ENCODE measurements at places on chromosomes 1 and 21.

DNA sequence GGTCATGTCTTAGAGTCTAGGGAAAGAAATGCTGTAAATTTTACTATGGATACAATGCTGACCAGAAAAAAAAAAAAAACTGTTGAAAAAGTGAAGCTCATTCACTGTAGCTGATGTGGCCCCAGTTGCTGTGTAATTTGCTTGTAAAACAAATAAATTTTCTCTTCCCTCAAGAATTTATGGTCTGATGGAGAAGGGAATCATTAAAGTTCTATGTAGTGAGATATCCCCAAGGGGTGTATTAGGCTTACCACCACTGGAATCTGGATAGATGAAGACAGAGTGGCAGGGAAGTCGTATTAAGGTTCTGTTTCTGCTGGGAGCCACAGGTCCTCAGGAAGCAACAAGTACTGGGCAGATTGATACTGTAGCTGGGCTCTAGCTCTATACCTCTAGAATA is 860.0 kb downstream of the LTN1 start:
- DNase-seq, result no peak

GRCh38 chr1:87084244-87084836 is 169.9 kb downstream of the HS2ST1 start:
- no peak for DNase-seq

- DNase-seq, result no peak
Observed at GRCh38 chr1:119582801-119583200, 65.3 kb downstream of the ZNF697 start.

- DNase-seq, result no peak
Observed at GRCh38 chr1:239612379-239612778, 226.0 kb downstream of the CHRM3 start.

GRCh38 chr1:53112861-53113260 is 29.6 kb downstream of the SLC1A7 start:
- no peak for DNase-seq

GRCh38 chr1:203517426-203518110 is 23.6 kb downstream of the OPTC start:
- no peak for DNase-seq

- DNase-seq, result no peak
Observed at GRCh38 chr1:201334325-201335173, 42.9 kb downstream of the TNNT2 start.

DNA sequence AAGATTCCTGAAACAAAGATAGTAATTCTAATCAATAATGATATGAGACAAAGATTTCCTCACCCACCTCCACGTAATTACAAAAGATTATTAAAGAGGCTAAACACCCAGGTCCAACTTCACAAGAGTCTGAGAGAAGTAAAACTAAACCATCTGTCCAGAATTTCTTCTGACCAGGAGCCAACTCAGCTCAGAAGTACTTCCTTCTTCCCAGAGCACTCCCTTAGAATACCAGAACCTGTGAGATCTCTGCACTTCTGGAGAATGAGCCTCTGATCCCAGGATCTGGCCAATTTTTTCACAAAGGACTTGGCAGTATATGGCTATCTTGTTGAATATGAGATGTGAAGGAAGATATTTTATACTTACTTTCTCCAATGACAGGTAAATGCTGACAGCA is 120.6 kb upstream of the PALMD start:
- no peak for DNase-seq

DNA sequence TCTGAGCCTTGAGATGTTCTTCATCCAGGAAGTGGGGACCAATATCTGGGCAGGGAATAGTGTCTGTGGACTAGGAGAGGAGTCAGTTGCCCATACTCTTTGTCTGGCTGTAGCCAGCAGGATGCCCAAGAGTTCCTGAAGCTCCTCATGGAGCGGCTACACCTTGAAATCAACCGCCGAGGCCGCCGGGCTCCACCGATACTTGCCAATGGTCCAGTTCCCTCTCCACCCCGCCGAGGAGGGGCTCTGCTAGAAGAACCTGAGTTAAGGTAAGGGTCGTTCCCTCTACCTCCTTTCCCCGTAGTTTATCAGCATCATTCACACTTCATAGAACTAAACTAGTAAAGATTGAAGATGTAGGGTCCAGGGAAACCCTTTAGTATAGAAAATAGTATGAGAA is 3.4 kb upstream of the PPOX start:
- DNase-seq, result no peak

GRCh38 chr1:214854126-214854875 is 228.2 kb upstream of the KCNK2 start:
- no peak for DNase-seq

DNA sequence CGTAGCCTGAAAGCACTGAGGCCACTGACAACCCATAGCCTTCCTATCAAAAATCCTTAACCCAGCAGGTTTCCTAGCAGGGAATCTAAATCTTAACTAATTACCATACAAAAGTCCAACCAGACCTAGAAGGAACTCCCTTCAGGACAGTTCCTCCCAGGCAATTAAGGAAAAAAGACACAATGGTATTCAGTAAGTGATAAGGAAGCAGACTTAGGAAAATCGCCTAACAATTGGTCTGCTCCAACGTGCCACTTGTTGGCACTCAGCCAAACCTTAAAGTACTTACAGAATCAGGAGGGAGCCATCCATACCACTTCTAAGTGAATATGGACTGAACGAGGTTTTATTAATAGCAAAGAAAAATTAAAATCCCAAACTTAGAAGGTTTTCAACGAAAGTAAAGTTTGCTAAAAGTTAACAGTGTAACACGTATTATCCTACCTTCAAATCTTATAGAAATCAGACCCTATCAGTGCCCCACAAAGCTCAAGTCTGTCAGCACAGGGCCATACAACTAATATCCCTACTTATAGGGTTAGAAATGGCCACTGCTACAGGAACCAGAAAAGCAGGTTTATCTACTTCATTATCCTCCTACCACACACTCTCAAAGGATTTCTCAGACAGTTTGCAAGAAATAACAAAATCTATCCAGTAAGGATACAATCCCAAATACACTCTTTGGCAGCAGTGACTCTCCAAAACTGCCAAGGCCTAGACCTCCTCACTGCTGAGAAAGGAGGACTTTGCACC is 29.0 kb downstream of the SPATA6 start:
- DNase-seq, result no peak

- no peak for DNase-seq
Observed at GRCh38 chr1:202084791-202085681, 37.7 kb upstream of the GPR37L1 start.

DNA sequence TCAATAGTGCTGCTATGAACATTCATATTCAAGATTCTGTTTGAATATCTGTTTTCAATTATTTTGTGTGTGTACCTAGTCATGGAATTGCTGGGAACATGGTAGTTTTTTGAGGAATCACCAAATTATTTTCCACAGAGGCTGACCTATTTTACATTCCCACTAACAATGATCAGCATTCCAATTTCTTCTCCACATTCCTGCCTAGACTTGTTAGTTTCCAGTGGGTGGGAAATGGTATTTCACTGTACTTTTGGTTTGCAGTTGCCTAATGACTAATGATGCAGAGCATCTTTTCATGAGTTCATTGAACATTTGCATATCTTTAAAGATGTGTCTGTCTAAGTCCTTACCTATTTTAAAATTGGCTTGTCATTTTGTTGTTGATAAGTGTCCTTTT is 1182.6 kb upstream of the B3GALT2 start:
- DNase-seq, result no peak

- no peak for DNase-seq
Observed at GRCh38 chr1:55716610-55717009, 501.4 kb upstream of the USP24 start.

DNA sequence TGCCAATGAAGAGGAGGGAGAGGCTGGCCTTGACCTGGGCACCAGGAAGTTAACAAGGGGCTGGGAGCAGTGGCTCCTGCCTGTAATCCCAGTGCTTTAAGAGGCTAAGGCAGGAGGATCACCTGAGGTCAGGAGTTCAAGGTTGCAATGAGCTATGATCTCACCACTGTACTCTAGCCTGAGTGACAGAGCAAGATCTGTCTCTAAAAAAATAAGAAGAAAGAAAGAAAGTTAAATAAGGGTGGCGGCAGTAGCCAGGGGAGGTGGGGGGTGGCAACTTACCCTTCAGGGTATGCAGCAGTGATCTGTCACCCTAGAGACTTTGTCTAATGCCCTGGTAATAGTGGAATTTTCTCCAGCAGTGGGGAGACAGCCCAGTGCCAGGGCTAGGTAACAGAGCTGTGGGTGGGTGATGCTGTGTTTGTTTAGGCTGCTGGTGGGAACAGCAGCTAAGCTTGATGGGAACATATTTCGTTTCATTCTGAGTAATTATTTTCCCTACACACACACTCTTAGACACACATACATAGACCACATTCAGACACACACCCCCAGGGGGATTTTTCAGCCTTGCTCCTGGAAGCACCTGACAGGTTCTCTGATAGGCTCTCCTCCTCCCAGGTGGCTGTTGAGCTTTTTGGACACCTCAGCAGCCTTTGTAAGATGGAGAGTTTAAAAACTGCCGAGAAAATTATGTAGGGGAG is 11.3 kb upstream of the SYT6 start:
- DNase-seq, result no peak

- no peak for DNase-seq
Observed at GRCh38 chr1:46523496-46524353, 27.7 kb downstream of the KNCN start.

- no peak for DNase-seq
Observed at GRCh38 chr1:67771152-67771551, 62.1 kb downstream of the GNG12 start.

GRCh38 chr1:101507547-101507971 is 270.7 kb downstream of the S1PR1 start:
- DNase-seq, result no peak

DNA sequence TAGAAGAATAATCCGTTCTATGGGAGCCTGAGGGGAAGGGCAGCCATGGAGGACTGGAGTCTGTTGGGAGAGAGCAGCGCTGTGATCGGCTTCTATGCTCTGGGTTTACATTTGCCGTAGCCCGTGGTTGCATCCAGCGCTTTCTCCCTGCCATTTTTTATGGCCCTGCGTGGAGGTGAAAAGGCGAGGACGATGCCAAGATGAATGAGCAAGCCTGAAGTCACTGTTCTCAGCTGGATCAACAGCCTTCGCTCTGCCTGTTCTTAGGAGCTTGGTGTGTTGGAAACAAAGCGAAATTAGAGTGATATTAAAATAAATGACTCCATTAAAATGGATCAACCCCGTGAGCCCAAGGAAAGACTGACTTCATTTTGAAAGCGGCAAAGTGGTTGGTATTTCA is 120.2 kb downstream of the KCNJ6 start:
- no peak for DNase-seq

DNA sequence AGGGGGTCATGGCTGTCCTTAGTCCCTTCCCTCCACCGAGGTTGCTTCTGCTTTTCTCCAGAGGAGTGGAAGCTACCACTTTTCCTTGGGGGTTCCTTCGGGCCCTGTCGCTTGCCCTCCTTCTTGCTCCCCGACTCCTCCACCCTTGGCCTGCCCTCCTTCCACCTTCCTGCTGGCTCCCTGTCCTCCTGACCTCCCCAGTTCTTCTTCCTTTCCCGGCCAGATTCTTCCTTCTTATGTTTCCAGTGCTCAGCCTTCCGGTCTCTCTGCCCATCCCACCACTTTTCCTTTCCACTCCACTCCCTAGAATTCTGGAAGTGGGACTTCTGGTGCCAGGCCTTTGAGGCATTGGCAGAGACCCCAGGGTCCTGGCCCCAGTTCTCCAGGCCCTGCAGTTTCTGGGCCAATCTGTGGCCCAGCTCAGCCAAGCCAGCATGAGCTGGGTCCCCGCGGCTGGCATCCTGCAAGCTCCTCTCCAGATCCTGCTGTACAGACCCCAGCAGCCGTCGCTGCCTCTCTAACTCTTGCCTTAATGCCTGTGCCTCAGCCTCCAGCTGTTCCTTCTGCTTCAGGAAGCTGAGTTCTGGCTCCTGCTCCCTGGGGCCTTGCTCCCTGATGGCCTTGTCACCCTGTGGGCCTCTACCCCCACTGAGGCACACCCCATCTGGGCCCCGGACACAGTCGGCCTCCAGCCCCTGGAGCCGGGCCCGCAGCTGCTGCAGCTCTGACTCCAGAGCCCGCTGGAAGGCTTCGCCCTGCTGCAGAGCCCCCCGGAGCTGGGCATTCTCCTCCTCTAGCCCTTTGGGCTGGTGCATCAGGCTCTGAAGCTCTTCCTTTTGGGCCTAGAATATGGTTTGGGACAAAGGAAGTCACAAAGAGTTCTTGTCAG is 9.7 kb upstream of the PMVK start:
- no peak for DNase-seq

GRCh38 chr1:54699936-54700525 is 15.6 kb upstream of the TTC4 start:
- no peak for DNase-seq

DNA sequence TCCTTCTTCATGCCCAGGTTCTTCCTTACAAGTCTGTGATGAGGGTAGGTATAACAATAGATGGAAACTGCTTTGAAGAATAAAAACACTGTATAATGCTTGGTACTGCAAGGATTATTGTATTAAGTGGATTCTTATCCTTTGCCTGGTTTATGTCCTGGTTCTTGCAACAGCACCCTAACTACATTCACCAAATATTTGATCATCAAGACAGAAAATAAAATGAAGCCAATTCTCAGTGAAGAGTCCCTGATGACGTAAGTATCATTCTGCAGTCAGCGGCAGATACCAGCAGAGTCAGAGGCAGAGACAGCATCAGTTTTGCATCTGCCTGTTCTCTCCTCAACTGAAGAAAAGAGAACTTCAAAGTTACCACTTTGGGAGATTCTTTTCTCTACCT is 19.7 kb downstream of the ARHGEF11 start:
- no peak for DNase-seq

DNA sequence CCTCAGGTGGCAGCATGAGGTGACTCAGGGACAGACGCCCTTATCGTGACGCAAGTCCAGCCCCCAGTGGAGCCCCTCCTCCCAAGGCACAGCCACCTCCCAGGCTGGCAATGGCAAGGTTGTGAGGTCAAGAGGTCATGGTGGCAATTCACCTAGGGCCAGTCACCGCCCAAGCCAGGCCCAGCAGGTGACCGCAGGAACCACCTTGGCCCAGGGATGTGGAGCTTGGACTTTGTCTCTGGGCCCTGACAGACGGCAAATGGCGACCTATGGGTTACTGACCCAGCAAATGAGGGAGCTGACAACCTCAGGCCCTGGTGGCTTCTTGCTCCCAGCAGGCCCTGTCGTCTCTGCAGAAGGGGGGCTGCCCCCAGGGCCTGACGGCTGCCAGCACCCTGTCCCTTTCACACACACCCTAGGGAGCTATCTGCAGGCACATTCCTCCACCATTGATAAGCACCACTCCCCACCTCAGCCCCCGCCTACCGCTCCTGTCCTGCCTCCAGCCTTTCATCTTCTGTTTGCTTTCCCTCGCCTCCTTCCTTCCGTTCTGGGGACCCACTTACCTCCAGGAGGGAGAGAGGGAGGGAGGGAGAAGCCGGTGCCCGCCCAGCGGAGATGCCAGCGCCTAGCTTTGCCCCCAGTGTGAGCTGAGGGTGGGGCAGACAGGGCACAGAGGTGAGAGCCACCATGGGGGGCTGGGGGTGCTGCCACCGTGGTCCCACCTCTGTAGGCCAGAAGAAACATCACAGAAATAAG is 12.1 kb downstream of the EPHA2 start:
- DNase-seq, result no peak

DNA sequence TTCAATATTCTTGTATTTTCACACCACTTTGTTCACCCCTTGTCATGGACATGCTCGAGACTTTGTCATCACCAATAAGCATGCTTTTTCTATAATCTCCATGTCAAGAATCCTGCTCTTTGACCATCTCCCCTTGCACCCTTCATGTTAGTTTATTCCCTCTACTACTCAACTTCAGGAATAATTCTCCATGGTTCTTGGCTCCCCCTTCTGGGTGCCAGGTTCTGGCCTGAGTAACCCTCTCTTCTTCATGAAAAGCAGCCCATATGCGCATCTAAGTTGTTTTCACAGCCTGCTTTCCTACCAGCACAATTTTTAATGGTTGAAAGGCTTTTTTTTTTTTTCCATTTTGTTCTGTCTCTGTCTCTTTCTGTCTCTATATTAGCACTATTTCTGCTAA is 160.7 kb downstream of the LEPR start:
- DNase-seq, result no peak

- no peak for DNase-seq
Observed at GRCh38 chr1:232518349-232518748, 111.6 kb downstream of the SIPA1L2 start.
